NCI-H226 (cell line): ENCODE measurements at places on chromosomes 3 and 15.

- no peak for DNase-seq
These were observed 439 bp downstream of the CTXND1 start for GRCh38 chr15:80251428-80252120.

- DNase-seq: no peak
These were observed 37.3 kb downstream of the HMCES start for GRCh38 chr3:129315998-129316247.

- DNase-seq: no peak
These were observed 528 bp upstream of the TATDN2 start for GRCh38 chr3:10247679-10248183.

- no peak for DNase-seq
These were observed 283.8 kb upstream of the ROBO1 start for GRCh38 chr3:80051602-80051962.

DNA sequence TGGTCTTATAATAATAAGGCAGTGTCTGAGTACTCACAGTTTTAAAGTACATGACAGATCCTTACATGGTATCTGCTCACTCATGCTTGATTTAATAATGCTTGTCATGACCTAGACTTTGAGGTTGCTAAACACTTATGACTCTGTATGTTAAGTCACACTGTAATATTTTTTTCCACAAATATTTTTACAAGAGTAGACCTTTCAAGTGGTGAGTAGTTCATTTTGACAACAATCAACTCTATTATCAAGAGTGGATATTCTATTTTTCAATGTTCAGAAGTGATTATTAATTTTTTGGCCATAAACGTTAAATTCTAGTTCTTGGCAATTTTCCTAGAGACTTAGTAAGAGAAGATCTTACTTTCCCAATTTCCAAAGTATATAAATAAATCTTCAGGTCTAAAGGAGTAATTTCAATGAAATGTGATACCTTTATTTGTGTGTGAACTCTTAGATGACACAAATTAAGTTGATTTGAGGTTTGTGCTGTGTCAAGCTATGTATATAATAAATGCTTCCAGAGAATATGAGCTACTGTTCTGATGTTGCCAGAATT, 104.5 kb downstream of the NLGN1 start:
- DNase-seq: peak; percentile 35

- DNase-seq: no peak
These were observed 342.2 kb upstream of the TPRG1 start for GRCh38 chr3:188829576-188829975.

- DNase-seq: no peak
These were observed 6.5 kb upstream of the GLB1 start for GRCh38 chr3:33103480-33103879.

- peak; percentile 40 for DNase-seq
These were observed 51.9 kb upstream of the PFN2 start for GRCh38 chr3:150022381-150023238.

DNA sequence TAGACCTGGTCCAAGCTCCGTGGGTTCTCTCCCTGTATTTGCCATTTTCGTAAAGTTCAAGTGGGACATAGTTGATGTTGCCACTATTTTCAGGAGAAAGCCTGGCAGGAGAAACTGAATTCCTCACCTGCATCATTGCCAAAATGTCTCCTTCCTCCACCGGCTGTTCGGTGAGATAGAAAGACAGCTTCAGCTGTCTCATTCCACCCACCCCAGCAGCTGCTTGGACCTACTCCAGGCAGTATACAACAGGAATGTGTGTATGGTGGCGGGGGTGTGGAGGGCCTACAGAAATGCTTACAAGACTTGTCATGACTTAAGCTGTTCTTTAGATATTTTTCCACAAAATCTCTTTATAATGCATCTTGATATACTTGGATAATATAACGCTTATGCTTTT, 132.7 kb upstream of the RAP2B start:
- peak; percentile 57 for DNase-seq

GRCh38 chr15:67095912-67096311, 30.5 kb downstream of the SMAD3 start:
- no peak for DNase-seq

GRCh38 chr15:65083262-65083701, 6.7 kb downstream of the KBTBD13 start:
- DNase-seq: no peak

DNA sequence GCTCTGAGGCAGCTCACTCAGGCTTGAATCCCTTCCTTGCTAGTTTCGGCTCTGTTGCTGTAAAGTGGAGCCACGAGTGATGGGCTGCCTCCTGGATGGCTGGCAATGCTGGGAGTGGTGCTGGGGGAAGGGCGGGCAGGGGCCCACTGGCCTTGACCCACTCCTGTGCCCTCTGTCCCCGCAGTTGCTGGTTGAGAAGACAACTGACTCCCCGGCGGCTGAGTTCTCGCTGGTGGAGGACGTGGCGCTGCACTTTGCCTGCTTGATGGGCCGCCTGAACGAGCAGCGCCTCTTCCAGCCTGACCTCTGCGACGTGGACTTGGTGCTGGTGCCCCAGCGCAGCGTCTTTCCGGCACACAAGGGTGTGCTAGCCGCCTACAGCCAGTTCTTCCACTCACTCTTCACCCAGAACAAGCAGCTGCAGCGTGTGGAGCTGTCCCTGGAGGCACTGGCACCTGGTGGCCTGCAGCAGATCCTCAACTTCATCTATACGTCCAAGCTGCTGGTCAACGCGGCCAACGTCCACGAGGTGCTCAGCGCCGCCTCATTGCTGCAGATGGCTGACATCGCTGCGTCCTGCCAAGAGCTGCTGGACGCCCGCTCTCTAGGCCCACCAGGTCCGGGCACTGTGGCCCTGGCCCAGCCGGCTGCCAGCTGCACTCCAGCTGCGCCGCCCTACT, 4.7 kb downstream of the ZBTB47 start:
- no peak for DNase-seq

- no peak for DNase-seq
These were observed 65.8 kb upstream of the ZBTB38 start for GRCh38 chr3:141302364-141303141.

DNA sequence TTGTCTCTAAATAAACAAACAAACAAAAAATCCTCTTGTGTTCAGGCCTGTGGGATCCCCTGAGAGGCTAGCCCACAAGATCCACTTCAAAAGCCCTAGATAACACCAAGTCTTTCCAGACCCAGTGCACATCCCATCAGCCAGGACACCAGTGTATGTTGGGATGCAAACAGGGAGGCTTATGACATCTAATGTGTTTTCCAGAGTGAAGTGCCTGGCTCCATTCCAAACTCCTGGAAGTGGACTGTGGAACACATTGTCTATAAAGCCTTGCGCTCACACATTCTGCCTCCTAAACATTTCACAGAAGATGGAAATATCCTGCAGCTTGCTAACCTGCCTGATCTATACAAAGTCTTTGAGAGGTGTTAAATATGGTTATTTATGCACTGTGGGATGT, 57.0 kb downstream of the MLH1 start:
- no peak for DNase-seq

DNA sequence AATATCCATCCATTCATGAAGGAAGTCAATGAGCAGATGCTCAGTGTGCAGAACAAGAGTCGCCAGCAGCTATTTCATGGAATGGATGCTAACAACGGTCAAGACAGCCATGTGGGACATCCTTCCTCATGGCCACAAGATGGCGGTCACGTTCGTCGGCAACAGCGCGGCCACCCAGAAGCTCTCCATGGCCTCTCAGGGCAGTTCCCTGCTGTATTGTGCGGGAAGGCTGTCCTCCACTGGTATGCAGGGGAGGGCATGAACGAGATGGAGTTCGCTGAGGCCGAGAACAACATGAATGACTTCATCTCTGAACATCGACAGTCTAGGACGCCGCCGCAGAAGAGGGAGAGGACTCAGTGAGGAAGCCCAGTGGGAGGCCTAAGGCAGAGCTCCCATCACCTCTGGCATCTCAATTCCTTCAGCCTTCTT, 208.3 kb downstream of the TJP1 start:
- DNase-seq: no peak

- DNase-seq: no peak
These were observed 47.5 kb downstream of the ARMC8 start for GRCh38 chr3:138234401-138235179.

GRCh38 chr3:30504939-30505338, 101.5 kb upstream of the TGFBR2 start:
- no peak for DNase-seq

DNA sequence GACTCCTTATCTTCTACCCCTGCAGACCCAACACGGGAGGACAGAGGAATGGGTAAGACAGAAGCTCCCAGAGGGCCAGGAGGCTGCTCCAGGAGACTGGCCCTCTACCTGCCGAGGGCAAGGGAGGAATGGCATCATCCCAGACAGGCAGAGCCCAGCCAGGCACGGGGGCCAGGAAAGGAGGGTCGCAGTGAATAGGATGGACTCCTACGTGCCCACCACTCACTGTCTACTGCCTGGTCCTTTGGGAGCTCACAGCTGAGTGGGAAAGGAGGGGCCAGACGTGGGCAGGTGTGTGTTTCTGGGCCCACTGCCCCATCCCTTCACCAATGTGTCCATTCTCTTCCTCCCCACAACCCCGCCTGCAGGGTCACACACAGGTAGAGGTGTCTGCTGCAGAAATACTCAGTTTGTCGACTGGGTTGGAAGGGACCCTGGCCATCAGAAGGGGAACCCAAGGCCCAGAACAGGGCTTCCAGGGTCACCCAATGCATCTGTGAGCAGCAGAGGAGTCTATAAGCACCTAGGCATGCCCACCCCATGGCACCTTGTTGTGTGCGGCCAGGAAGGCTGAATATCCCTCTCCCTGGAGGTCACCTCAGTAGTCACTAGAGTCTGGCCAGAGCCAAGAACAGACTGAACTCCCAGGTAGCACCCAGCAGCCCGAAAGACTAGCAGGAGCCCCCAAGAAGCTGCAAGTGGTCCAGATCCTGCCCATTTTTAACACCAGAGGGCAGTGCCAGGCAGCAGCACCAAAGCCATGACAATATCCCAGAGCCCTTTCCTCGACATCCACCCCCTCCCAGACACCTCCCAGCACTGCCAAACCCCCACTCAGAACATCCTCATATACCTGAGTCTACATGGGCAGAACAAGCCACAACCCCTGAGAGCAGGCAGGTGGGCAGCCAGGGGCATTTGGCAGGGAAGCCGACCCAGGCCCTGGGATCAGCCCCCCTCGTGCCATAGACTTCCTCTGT, 24.0 kb downstream of the TKT start:
- no peak for DNase-seq

- no peak for DNase-seq
These were observed 363.2 kb upstream of the NAALADL2 start for GRCh38 chr3:174495928-174496327.
